Fibroblast of skin of right quadriceps (primary cell): ENCODE measurements at places on chromosomes 3 and 15.

DNA sequence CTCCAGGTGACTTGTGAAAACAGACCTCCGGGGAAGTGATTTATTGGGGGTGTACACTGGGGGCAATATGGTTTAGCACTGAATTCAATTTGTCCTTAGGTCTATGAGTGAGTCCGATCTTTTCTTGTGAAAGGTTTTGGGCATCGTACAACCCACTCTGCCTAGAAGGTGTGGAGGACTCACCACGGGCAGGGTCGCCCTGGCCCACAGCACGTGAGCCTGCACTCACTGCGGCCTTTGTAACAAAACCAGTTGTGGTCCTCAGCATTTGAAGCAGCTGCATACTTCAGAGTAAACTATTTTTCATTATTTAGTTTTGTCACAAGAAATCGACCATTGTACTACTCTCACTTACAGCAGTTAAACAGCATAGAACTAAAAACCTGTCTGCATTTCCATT lies 72.6 kb upstream of the BLM start:
- no peak for DNase-seq

GRCh38 chr3:48835650-48836366 lies 11.9 kb downstream of the PRKAR2A start:
- peak; percentile 24 for DNase-seq

DNA sequence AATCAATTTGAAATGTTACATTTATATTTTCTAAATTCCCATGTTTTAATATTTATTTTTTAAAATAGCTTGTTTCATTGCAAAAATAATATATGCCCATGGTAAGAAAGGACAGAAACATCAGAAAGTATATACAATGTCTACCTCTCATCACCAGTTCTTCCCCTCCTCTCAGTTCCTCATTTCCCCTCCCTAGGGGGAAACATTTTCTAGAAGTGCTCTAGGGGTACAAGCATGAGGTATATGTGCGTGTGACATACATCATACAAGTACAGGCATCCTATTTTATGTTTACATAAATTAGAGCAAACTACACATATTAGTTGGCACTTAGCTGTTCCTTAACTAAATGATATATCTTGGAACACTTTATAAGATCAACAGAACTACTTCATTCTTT lies 189.3 kb upstream of the VEPH1 start:
- no peak for DNase-seq

DNA sequence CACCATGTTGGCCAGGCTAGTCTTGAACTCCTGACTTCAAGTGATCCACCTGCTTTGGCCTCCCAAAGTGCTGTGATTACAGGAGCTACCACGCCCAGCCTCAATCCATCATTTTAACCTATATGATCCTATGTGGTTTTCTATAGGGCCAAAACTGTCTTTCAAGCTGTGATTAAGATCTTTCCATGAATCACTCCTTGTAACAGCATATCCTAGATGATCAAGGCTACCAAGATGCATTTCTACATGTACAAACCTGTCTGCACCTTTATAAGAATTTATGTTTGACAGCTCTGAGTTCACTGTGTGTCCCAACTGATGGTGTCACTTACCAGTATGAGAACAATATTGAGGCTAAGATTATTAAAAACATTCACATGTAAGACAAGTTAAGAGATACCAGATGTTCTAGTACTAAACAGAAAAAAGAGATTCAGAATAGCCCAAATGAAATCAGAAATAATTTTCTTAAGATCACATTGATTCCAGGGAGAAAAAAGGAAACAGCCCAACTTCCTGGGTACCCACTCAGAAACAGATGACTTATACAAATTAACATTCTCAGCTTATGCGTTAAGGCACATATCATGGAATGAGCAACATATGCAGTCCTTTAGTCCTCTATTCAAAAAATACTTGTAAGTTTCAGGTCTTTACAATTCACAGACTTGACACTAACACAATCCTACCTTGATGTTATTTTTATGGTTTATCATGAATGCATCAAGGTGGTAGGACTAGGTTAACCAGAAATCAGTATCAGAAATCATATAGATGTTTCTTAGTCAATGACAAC lies 24.8 kb upstream of the PPIB start:
- peak; percentile 32 for DNase-seq

GRCh38 chr15:101112336-101113113 lies 139.3 kb downstream of the CHSY1 start:
- no peak for DNase-seq

DNA sequence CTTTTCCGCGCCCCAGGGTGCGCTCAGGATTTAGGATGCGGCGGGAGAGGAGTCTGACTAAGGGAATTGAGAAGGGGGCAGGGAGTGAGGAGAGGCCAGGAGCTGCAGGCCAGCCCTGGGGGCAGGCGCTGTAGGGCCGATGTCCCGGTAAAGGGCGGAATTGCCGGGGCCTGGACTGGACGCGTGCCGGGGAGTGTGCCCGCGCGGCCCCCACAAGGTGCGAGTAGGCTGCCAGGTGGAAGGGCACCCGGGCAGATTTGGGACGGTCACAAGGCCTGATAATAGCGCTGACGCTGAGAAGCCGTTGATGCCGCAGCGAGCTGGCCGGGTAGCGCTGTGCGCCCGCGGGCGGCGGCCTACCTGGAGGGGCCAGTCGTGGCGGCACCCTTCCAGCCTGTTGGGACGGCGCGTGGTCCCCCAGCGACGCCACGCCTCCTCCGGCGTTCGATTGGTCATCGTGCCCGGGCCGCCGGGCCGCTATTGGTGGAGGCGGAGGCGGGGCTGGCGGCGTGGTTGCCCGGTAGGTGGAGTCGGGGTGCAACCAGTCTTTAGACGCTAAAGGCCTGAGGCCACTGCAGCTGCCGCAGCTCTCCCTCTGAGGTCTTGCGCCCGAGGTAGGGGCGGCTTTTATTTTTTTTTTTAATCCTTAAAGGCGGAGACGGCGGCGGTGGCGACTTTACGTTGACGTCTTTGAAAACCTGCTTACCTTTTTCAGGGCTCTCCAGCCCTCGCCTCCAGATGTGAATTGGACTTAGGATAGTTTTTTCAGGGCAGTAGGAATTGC lies 903 bp downstream of the SLC25A38 start:
- DNase-seq: peak; percentile 88

DNA sequence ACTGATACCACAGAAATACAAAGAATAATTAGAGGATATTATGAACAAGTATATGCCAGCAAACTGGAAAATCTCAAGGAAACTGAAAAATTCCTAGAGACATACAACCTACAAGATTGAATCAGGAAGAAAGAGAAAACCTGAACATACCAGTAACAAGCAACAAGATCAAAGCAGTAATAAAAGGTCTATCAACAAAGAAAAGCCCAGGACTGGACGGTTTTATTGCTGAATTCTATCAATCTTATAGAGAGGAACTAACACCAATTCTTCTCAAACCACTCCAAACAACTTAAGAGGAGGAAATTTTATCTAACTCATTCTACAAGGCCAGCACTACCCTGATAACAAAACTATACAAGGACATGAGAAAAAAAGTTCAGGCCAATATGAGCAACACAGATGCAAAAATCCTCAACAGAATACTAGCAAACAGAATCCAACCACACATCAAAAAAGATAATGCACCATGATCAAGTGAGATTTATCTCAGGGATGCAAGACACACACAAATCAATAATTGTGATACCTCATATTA lies 71.1 kb upstream of the IMPG2 start:
- DNase-seq: no peak

- no peak for DNase-seq
These were observed 79.4 kb downstream of the RETNLB start for GRCh38 chr3:108677811-108678210.

- peak; percentile 55 for DNase-seq
These were observed 44.1 kb downstream of the LIPC start for GRCh38 chr15:58475573-58476524.

GRCh38 chr3:122091602-122092295 lies 36.6 kb downstream of the CD86 start:
- DNase-seq: no peak

DNA sequence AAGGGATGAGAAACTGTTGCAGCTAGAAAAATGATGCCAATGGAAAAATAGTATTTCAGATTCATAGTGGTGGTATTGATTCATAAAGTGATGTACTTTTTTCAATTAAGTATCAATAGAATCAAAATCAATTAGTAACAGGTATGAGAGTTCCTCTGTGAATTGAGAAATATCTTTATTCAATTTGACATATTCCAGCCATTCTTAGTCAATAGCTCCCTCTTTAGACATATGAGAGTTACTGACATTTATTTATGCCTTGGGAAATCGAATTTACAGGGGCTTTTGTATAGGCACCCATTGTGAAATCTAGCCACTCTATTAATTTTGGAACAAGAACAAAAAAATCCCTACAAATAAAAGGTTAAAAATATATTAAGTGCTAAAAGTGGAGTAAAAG lies 386.9 kb upstream of the CNTN3 start:
- DNase-seq: peak; percentile 7

GRCh38 chr3:82791241-82791640 lies 1029.8 kb upstream of the GBE1 start:
- no peak for DNase-seq

DNA sequence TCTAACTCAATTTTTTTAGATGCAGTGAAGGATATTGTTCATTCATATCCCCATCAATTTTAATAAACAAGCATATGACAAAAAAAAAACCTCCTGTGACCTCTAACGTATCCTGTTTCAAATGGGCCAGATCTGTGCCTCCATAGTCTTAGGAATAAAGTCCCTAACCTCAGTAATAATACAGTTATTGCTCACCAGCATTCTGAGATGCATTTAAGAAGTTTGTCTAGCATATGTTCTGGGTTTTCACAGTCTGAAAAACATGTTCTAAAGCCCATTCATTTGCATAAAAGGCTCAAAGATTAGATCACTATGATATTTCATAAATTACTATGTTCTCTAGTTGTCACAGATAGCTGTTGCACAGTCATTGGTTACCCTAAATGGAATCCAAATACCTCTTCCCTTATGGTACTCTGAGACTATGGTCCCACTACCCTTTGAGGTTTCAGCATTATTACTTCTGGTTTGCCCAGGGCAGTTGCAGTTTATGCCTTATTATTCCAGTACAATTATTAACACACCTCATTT lies 190.1 kb downstream of the ZIC4 start:
- DNase-seq: no peak

- no peak for DNase-seq
These were observed 28.3 kb downstream of the PTH1R start for GRCh38 chr3:46905661-46906451.
